ENCODE measurements at places on chromosomes 12 and 14. TPM values are rescaled to one million over a fixed set of nuclear protein-coding genes. Genes with fewer than 3 reads are reported as not detected.

DNA sequence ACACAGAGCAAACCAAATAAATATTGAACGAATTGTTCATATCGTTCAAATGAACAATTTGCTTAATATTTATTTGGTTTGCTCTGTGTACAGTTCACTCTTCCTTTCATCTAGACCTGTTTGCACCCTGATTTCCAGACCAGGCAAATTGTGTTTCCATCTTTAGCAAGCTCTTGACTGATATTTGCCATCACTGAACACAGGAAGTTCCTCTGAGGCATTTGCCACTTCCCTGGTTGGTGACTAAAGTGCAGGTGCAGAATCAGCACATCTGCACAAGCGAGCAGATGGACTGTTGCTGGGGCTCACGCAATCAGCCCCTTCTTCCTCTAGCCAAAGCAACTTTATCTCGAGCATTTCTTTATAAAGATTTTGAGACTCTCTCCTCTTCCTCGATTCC is 112.9 kb downstream of the DAAM1 start:
- no peak overlapping the region for H3K4me3 ChIP-seq
- peaks cover 17% of the 10 kb centered on the region for H3K4me1 ChIP-seq
- no peak for DNase-seq

DNA sequence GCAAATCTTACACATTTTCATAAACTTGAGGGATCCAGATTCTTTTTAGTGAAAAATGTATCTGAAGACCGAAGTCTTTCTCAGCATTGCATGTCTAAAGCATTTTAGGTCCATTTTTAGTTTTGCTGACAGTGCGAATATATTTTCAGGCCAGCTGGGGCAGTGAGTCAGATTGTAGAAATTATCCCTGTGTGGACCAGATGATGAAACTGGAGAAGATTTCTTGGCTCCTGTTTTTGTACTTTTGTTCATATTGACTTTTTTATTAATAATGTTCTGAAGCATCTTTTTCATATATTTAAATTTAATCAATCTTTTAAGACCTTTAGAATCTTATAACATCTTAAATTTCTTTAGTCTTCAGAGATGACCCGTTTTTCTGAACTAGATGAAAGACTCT is 173.1 kb downstream of the FLRT2 start:
- H3K27ac ChIP-seq: no peak overlapping the region
- H3K36me3 ChIP-seq: no peaks in the 10 kb centered on the region
- peaks cover 16% of the 10 kb centered on the region for H3K4me1 ChIP-seq

DNA sequence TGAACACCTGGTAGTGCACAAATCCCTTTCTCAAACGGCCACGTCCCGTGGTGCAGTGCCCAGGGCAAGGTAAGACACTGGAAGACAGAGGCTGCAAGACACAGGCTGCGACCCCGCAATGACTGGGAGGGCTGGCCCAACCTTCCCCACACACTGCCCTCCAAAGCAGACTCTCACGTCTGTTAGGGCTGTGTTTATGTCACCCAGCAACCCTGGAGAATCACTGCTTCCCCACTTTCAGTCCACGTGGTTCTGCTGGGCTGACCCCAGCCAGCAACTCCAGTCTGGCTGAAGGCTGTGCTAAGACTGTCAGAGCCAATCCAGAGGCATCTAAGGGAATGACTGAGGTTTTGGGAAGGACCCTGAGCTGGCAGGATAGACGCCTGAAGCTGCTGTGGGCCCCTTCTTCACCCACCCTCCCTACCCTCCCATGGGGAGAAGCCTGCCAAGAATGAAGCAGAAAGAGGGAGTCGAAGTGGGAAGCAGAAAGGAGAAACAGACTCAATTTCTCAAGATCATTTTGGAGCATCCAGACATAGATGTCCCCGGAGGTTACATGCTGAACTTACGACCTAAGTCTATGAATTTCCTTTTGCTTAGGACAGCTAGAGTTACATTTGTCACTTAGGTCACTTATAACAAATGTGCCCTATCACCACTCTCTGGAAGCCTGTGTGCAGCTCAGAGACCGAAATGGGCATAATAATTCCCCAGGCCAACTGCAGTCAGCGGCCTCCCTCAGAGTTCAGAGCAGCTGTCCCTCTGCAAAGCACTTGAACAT is 11.7 kb downstream of the KDM2B start:
- no peaks in the 10 kb centered on the region for H3K27me3 ChIP-seq
- H3K27ac ChIP-seq: no peak overlapping the region
- no peak overlapping the region for H3K4me3 ChIP-seq
- DNase-seq: no peak

DNA sequence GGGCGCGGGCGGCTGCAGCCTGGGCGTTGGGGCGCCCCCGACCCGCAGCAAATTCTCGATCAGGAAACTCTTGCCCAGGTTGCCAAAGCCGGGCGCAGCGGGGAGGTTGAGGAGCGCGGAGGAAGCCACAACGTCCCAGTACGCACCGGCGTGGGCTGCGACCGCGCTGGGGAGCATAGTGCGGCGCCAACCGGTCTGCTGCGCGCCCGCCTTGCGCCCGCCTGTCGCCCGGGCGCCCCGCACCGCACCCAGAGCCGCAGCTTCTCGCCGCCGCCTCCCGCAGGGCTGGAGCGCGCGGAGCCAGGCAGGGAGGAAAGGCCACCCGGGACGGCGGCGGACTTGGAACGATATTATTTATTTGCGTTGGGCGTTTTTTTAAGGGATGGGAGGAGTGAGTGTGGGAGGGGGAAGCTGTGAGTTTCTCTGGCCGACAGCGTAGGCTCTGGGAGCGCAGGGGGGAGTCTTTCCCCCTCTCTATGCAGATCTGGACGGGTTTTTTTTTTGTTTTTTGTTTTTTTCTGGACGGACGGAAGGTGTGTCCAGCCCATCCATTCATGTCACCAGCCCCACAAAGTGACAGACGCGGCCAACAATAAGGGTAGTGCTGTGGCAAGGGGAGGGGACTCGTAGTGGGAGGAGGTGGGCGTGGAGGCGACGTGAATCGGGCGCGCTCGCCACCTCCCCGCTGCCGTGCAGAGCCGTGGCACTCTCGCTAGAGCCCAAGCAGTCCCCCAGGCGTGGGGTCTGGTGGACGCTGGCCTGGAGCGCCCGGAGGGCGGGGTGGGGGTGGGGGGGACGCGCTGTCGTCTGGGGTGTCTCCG is at the start of gene DBX2:
TSS of gene DBX2 (minus strand) at position 349 of the 821 bp plus-strand sequence. CDS start at position 177, 172 bp downstream.
- no peaks in the 10 kb centered on the region for H3K36me3 ChIP-seq
- no peak within 1 kb of the TSS for H3K27ac ChIP-seq
- H3K4me3 ChIP-seq: no peak within 1 kb of the TSS
- no peak for DNase-seq

GRCh38 chr12:835754-836518 is 83.6 kb downstream of the WNK1 start:
- no peaks in the 10 kb centered on the region for H3K27me3 ChIP-seq
- DNase-seq: no peak
- H3K36me3 ChIP-seq: peaks cover 22% of the 10 kb centered on the region
- no peak overlapping the region for H3K27ac ChIP-seq
- peaks cover 17% of the 10 kb centered on the region for H3K4me1 ChIP-seq

- no peaks in the 10 kb centered on the region for H3K27me3 ChIP-seq
- no peak for DNase-seq
- peak overlapping the region; percentile 1 for H3K27ac ChIP-seq
- H3K36me3 ChIP-seq: peaks cover 29% of the 10 kb centered on the region
- H3K4me1 ChIP-seq: peaks cover 70% of the 10 kb centered on the region
Observed at GRCh38 chr12:67658486-67658885, 9.9 kb downstream of the DYRK2 start.

GRCh38 chr12:50102646-50103309 is 1.0 kb upstream of the GPD1 start:
- no peak overlapping the region for H3K4me3 ChIP-seq
- no peaks in the 10 kb centered on the region for H3K4me1 ChIP-seq
- no peak for DNase-seq

- no peak overlapping the region for H3K4me3 ChIP-seq
- no peaks in the 10 kb centered on the region for H3K27me3 ChIP-seq
- H3K36me3 ChIP-seq: no peaks in the 10 kb centered on the region
Observed at GRCh38 chr12:132719141-132719953, 8.7 kb downstream of the PGAM5 start.

GRCh38 chr12:85552461-85552860 is 272.4 kb downstream of the ALX1 start:
- no peak overlapping the region for H3K27ac ChIP-seq
- no peak overlapping the region for H3K4me3 ChIP-seq
- H3K36me3 ChIP-seq: no peaks in the 10 kb centered on the region
- H3K4me1 ChIP-seq: no peaks in the 10 kb centered on the region
- no peaks in the 10 kb centered on the region for H3K27me3 ChIP-seq
- DNase-seq: no peak

DNA sequence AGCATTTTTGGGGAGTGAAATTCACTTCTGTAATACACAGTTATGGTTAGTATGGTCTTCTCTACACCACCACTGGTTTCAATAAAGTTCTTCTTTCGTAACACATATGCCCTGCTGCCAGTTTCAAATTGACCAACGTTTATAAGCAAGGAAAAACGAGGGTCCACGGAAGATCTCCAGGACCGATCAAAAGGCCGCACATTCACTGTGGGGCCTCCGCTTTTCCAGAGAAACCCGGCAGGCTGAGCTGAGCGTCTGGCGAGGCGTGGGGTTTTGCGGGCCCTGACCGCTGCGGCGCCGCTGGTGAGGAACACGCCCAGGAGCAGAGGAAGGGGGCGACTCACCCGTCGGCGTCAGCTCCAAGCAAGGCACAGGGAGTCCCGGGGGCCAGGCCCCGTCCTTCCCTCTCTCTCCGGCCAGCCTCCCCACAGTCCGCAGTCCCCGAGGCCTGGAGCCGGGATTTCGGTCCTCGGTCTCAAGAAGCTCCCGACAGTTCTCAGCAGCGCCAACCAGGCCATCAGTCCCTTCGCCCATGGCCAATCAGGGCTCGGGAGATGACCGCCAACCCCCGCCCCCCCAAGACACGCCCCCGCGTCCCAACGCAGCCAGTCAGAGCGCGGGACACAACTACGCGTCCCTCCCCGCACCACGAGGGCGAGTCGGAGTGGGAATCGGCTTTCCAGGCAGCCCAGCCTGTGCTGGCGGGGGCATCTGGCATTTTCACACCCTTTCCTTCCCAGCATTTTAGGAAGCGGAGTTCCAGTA is at the start of gene MTERF2:
TSS of gene MTERF2 (minus strand) at position 522 of the 765 bp plus-strand sequence. CDS start 8,432 bp downstream, outside the sequence.
- H3K4me1 ChIP-seq: peaks cover 35% of the 10 kb centered on the region
- H3K36me3 ChIP-seq: peaks cover 26% of the 10 kb centered on the region
- H3K27me3 ChIP-seq: no peaks in the 10 kb centered on the region

GRCh38 chr14:99807413-99808153 is 14.4 kb downstream of the EML1 start:
- H3K4me1 ChIP-seq: no peaks in the 10 kb centered on the region
- no peak overlapping the region for H3K27ac ChIP-seq
- no peaks in the 10 kb centered on the region for H3K36me3 ChIP-seq
- H3K27me3 ChIP-seq: peaks cover 50% of the 10 kb centered on the region
- no peak for DNase-seq

GRCh38 chr14:95274874-95275273 is 44.8 kb downstream of the CLMN start:
- H3K4me3 ChIP-seq: no peak overlapping the region
- peaks cover 4% of the 10 kb centered on the region for H3K4me1 ChIP-seq
- H3K27me3 ChIP-seq: peaks cover 16% of the 10 kb centered on the region
- H3K27ac ChIP-seq: no peak overlapping the region
- no peak for DNase-seq

- no peak overlapping the region for H3K27ac ChIP-seq
- no peak for DNase-seq
- H3K4me1 ChIP-seq: peaks cover 3% of the 10 kb centered on the region
- no peaks in the 10 kb centered on the region for H3K27me3 ChIP-seq
Observed at GRCh38 chr12:69901221-69901905, 76.3 kb downstream of the MYRFL start.

- H3K36me3 ChIP-seq: no peaks in the 10 kb centered on the region
- H3K27ac ChIP-seq: peak overlapping the region; percentile 14
- peaks cover 4% of the 10 kb centered on the region for H3K4me1 ChIP-seq
- H3K27me3 ChIP-seq: no peaks in the 10 kb centered on the region
- H3K4me3 ChIP-seq: no peak overlapping the region
Observed at GRCh38 chr12:122732170-122732569, 1.5 kb upstream of the HCAR1 start.

GRCh38 chr12:124871297-124871696 is 7.6 kb upstream of the SCARB1 start:
- H3K27ac ChIP-seq: no peak overlapping the region
- H3K36me3 ChIP-seq: no peaks in the 10 kb centered on the region
- DNase-seq: no peak

- no peak for DNase-seq
- peaks cover 41% of the 10 kb centered on the region for H3K36me3 ChIP-seq
- H3K4me3 ChIP-seq: peak overlapping the region; percentile 28
- H3K27me3 ChIP-seq: no peaks in the 10 kb centered on the region
- peaks cover 43% of the 10 kb centered on the region for H3K4me1 ChIP-seq
Observed at GRCh38 chr14:24198814-24199524, 3.7 kb upstream of the TM9SF1 start.

GRCh38 chr14:30559638-30560091 is 707 bp downstream of the G2E3 start:
- H3K4me3 ChIP-seq: peak overlapping the region; percentile 96
- H3K4me1 ChIP-seq: peaks cover 25% of the 10 kb centered on the region
- no peaks in the 10 kb centered on the region for H3K27me3 ChIP-seq
- peak overlapping the region; percentile 95 for H3K27ac ChIP-seq
- peaks cover 10% of the 10 kb centered on the region for H3K36me3 ChIP-seq

- no peaks in the 10 kb centered on the region for H3K4me1 ChIP-seq
- no peak overlapping the region for H3K4me3 ChIP-seq
- no peaks in the 10 kb centered on the region for H3K36me3 ChIP-seq
- H3K27me3 ChIP-seq: no peaks in the 10 kb centered on the region
- H3K27ac ChIP-seq: no peak overlapping the region
- no peak for DNase-seq
Observed at GRCh38 chr12:79309039-79309438, 381.7 kb downstream of the PAWR start.

TAS2R50 gene
- total RNA-seq: 1.5 TPM

OR4K15 gene
- total RNA-seq: not detected

GRIN2B gene
- not detected for total RNA-seq

SLC39A5 gene
- 0.50 TPM for total RNA-seq

CLEC2B gene
- 70.3 TPM for total RNA-seq

SALL2 gene
- 0.31 TPM for total RNA-seq

RNF212B gene
- total RNA-seq: not detected

SCARB1 gene
- total RNA-seq: 45.6 TPM

OVCH1 gene
- total RNA-seq: not detected

GLT1D1 gene
- total RNA-seq: 0.14 TPM
